Fibroblast of upper back skin (primary cell): ENCODE measurements at places on chromosomes 12 and 14.

- no peak for DNase-seq
Measured at GRCh38 chr12:70121562-70121961, 121.7 kb upstream of the CNOT2 start.

DNA sequence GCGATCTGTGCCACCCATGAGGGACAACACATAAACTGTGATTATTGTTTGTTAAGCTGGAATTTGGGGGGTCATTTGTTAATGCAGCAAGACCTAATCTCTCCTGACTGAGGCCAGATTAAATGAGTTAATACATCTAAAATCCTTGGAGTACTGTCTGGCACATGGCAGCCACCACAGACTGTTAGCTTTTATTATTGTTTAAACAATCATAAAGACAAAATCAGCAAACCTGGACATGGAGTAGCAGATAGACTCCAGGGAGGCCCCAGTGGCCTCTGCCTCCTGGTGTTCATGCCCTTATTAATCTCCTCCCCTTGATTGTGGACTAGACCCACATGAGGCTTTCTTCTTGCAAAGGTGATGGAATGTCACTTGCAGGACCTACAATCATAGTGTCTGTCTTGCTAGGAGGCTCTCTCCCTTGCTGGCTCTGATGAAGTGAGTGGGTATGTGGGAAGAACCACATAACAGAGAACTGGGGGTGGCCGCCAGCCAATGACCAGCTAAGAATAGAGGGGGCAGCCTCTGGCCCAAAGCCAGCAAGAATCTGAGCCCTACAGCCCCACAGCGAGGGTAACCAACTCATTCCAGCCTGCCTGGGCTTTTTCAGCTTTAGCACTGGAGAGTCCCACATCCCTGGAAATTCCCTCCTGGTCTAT lies 142.0 kb downstream of the SCARB1 start:
- DNase-seq: peak; percentile 48

- DNase-seq: peak; percentile 3
Measured at GRCh38 chr12:41485203-41485602, 297.1 kb downstream of the PDZRN4 start.

DNA sequence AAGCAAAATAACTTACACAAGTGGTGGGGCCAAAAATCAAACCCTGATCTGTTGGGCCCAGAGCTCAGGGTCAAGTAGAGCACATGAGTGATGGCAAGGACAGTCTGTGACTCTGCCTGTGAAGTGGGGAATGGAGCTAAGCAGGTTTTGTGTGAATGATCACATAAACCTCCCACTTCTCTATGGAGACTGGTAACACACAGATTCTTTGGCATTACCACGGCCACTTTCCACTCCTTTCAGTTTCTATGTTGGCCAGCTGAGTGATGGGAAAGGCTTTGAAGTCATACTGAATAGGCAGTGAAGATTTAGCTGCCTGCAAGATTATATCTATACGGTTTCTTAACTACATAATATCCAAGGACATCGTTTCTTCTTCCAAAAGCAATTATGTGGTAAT lies 97.9 kb downstream of the ARMH4 start:
- DNase-seq: no peak

DNA sequence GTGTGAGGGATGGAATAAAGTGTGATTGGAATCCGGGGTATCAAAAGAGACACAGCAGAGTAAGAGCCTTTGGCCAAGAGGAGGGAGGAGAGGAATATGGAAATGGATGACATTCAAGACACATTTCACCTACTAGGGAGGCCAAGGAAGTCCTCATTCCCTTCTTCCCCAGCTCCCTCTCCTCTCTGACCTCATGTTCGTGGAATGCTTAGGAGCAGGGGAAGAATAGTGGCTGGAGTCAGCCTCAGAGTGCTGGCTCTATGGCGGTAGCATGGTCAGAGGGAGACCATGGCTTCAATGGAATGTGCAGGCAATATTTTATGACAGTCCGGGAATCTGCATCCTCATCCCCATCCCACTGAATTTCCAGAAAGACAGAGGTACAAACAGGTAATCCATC lies 196.6 kb downstream of the EGLN3 start:
- peak; percentile 75 for DNase-seq

DNA sequence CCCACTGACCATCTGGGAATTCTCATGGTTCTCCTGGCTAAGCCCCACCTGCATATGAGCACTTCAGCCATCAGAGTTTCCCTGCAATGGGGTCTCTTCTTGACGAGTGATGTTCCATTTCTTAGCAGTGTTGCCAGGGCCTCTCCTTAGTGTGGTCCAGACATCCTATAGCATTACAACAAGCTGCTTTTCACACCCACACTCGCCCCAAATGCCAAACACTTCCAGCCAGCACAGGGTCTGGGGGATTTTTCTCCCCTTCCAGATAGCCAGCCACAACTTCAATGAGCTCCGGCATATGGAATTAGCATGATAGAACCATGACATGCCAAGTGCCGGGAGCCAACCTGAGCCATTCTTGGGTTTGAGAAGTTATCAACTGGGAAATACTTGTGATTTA lies 267.4 kb downstream of the ZFP36L1 start:
- no peak for DNase-seq

- DNase-seq: no peak
Measured at GRCh38 chr12:121750507-121750955, 38.0 kb downstream of the TMEM120B start.

DNA sequence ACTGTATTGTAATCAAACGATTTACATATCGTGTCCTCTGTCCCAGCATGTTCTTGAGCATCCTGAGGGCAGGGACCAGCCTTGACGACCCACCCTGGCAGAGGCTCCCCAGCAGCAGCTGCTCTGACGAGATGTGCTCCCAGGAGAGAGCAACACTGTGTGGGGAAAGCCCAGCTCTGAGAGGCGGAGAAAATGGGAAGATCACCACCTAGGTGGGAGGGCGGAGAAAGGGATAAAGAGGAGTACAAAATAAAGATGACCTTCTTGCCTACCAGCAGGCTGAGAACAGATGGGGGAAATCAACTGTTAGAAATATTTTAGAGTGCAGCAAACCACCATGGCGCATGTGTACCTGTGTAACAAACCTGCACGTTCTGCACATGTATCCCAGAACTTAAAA lies 71.5 kb upstream of the CAPRIN2 start:
- DNase-seq: no peak

DNA sequence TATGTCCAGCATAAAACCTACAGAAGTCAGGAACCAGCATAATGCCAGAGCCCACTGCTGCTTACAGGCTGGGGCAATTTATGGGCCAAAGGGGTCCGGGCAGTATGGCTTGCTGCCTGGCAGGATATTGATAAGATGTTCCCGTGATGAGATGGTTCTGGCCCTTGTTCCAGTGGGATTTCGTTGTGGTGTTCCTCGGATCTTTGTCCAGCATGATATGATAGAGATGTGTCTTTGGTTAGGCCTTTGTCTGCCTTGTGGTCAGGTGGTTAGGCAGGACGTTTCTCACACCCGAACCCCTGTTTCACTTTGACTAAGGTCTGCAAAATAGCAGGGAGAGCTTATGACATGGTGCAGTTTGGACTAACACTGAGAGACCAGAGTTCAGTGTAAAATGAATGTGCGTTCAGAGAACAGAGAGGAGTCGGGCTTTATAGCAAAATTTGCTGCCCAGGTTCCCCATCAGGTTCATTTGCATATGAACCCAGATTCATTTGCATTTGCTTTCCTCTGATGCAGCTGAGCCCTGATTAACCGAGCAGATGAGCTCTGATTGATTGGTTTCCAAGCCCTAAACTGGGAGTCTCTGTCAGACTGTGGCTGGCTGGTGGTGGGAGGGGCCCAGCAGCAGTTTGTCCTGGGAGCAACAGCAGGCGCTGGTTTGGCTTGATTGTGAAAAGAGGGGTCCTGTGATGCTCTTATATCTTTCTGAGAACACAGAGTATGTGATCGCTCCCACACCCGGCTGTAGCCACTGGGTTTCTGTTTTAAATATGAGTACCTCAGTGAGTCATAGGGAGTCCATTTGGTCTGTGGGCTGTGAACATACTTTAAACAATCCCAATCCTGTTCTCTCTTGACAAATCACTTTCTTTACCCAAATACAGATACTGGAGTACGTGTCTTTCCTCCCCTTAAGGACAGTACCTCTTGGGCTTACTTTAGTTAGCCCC lies 156.3 kb upstream of the PZP start:
- peak; percentile 85 for DNase-seq

- DNase-seq: no peak
Measured at GRCh38 chr12:109710205-109710746, 3.3 kb upstream of the FAM222A start.

DNA sequence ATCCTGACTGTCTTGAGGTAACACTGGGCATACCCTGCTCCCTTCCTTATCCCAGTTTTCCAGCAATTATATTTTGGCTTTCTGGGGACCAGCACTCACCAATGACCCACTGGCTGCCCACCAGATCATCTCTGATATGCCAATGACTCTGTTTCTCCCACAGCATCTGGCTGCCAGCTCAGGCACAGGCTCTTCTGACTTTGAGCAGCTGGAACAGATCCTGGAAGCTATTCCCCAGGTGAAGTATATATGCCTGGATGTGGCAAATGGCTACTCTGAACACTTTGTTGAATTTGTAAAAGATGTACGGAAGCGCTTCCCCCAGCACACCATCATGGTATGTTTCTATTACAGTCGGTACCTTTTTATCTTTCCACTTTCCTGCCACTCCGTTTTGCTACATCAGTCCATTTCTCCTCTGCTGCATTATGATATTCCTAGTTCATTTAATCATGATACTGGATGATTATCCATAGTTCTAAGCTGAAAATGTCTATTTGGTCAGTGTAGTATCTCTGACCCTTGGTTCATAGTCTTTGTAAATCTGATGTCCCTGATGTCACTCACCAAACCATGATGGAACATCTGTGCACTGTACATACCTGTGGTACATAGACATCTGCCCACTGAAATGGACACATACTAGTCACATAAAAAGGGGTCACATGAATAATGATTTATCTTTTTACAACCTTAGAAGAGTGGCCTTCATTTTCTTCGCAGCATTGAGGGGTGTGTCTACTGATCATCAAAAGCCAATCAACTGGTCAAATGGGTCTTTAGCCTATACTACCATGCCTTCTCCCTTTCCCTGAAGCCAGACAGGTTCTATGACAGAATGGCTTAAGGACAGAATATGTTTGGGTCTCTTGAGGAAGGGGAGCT lies 3.3 kb downstream of the GMPR2 start:
- no peak for DNase-seq

GRCh38 chr12:128286970-128287369 lies 20.0 kb downstream of the TMEM132C start:
- DNase-seq: no peak

DNA sequence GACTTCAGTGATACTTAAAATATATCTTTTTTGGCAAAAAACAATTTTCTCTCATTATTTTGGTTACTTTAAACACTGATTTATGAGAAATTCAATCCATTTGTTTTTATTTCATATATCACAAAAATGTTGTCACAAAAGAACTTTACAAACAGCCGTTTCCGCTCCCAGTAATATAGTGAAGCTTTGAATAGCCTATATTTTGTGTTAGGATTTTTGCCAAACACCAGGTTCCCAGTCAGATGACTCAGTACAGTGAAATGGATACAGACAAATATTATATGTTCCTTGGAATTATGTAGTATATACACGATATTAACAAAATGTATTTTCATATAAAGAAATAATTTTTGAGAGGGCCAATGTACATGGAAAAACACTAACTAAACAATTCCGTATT lies 411.1 kb downstream of the CCER1 start:
- DNase-seq: peak; percentile 43

DNA sequence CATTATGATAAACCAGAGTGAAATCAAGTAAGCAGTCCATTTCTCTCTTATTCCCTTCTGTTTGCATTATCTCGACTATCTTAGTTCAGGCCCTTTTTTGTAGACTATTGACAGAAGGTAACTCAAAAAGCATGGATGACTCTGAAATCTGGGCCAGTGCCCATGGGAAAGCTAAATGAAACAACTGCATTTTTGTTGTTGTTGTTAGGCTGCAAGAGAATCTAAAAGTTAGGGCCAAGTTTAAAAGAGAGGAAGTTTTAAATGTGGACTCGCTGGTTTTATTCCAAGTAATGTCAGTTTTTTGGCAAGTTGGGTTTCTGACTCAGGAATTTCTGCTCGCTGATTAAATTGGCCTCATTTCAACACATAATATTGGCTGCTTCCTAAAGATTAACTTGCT lies 201.1 kb downstream of the PIK3C2G start:
- DNase-seq: peak; percentile 88

GRCh38 chr12:92605621-92606170 lies 97.1 kb upstream of the PLEKHG7 start:
- DNase-seq: no peak

DNA sequence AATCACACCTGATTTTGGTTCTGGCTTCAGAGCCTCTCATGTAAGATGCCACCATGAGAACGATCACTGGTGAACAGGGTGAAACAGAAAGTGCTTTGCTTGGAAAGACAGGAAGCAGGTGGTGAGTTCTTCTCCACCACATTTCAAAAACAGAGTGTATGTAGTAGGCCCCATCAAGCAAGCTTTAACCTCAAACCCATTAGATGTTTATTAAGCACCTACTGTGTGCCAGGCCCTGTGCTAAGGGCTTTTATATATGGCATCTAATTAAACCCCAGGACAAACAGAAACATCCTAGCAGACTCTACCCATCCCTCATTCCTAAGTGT lies 47.8 kb upstream of the MED13L start:
- DNase-seq: no peak

DNA sequence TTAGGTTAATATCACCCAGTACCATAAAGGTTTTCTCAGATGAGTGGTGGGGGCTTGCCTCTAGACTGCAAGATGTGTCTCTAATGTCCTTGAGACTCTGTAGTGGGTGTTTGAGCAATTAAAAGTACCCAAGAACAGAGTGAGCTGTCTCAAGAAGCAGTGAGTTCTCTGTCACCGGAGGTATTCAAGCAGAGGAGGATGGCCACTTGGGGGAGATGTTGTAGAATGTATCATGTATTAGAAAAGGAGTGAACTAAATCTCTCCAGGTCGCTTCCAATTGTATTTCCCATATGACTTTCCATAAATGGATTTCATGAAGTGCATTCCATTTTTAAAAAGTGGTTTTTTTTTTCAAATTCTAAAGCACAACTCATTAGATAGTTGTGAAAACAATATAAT lies 35.0 kb downstream of the SLC17A8 start:
- no peak for DNase-seq

GRCh38 chr12:110004598-110004997 lies 5.4 kb downstream of the ANKRD13A start:
- DNase-seq: no peak

GRCh38 chr12:1639538-1639937 lies 10.5 kb downstream of the WNT5B start:
- no peak for DNase-seq

GRCh38 chr14:102867826-102868580 lies 54.5 kb upstream of the AMN start:
- no peak for DNase-seq

- DNase-seq: peak; percentile 73
Measured at GRCh38 chr12:32595251-32595650, 83.8 kb upstream of the DNM1L start.

- DNase-seq: peak; percentile 88
Measured at GRCh38 chr12:2215709-2216560, 163.1 kb downstream of the CACNA1C start.
